Stimulated activated CD4-positive, alpha-beta T cell treated with anti-CD3 and anti-CD28 coated beads, Interleukin-15, amount 100 ng/mL, for 1 hour (primary cell): ENCODE measurements at places on chromosomes 16 and 17.

- no peak for DNase-seq
Measured at GRCh38 chr17:44331249-44331760, 6.7 kb upstream of the SLC25A39 start.

DNA sequence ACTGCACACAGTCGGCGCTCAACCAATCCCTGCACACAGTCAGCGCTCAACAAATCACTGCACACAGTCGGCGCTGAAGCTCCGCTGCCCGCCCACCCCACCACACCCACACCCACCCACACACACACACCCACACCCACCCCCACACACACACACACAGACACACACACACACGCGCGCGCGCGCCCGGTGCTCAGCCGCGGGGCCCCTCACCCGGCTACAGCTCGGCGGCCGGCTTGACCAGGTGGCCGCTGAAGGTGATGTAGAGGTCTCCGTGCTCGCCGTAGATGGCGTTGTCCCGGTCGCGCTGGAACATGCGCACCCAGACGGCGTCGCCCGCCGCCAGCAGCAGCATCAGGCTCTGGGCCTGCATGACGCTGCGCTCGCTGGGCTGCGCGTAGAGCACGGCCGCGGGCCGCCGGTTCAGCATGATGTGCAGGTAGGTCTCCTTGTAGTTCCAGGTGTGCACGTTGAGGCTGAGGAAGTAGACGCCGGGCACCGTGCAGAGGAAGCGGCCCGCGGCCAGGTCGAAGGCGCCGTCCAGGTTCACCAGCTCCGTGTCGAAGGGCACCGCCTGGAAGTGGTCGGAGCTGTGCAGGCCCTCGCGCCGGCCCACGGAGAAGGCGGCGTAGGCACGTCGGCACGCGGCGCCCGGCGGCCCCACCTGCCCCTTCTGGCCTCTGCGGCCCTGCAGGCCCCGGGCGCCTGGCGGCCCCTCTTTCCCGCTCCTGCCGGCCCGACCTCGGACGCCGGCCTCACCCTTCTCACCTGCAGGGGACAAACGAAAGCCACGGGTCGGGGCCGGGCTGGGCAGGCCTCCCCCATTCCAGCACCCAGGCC lies 2.5 kb downstream of the C1QTNF8 start:
- no peak for DNase-seq

DNA sequence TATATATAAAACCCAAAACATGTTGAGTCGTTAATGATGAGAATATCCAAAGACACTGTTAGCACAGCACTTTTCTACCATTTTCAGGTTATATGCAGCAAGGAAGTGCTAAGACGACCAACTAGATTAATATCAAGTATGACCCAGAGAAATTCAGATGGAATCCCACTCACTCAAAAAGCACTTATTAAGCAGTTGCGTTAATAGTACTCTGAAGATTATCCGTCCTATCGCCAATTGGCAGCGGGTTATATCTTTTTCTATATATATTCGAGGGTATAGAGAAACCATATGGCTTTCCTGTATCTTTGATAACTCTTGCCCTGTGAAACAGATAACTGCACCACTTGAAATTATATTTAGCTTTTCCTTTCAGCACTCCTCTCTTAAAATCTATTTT lies 1.1 kb downstream of the CRLF3 start:
- DNase-seq = no peak

DNA sequence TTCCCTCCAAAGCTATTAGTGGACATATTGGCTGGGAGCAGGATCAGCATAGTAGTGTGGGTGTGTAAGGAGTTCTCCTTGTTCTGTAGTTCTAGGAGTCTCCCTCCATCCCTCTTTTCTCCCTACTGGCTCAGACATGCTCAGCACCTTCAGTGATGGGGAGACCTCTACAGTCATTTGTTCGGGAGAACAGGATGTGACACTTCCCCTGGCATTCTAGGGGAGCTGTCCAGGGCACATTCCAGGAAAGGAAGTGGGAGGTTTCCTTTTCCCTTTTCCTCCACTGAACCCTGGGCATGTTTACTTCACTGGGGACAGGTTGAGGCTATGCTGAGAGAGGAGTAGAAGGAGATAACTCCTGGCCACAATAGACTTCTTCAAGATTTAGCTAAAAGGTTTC lies 86.5 kb downstream of the MYH13 start:
- DNase-seq = no peak

DNA sequence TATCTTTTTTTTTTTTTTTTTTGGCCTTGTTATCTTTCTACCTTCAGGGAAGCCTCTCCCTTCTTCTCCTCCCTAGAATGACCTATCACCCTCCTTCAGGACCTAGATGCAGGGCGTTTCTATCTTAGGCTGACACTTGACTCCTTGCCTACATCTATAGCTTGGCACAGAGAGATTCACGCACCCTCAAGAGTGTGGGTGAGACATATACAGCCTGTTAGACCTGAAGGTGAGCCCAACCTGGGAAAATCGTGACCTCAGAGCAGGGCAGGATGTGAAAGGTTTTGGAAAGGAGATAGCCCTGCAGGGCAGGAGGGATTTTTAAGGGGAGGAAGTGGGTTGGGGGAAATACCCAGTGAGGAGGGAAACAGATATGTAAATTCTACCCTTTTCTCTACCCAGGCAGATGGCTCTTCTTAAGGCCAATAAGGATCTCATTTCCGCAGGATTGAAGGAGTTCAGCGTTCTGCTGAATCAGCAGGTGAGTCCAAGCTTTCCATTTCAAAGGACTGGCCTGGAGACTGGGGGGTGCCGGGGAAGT lies at the start of gene AHSP:
Gene AHSP (plus strand): TSS at position 167 of the 541 bp plus-strand sequence. CDS start 240 bp downstream, at position 407.
- DNase-seq = no peak

GRCh38 chr16:27369806-27370205 lies 32.2 kb upstream of the IL21R start:
- DNase-seq = no peak
